ENCODE measurements at places on chromosomes 7 and 10. TPM values are rescaled to one million over a fixed set of nuclear protein-coding genes. Genes with fewer than 3 reads are reported as not detected.

The RSPH10B gene
- polyA plus RNA-seq: 1.3 TPM

DNA sequence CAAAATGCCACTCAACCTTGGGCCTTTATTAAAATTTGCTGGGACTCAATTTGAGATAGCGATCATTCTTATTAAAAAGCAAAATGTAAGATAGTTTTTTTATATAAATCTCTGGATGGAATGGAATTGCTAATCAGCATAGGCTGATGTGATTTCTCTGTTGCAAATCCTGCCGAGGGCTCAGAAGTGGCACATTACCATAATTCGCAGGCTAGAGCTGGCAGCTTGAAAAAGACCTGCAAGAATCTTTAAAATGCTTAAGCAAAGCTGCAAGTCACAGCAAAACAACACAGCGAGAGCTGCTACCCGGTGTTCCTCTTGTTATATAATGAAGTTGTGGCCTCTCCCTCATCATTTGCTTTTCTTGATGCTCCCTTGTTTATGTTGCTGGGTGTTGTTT is 448.1 kb downstream of the GATA3 start:
- no peak for DNase-seq

DNA sequence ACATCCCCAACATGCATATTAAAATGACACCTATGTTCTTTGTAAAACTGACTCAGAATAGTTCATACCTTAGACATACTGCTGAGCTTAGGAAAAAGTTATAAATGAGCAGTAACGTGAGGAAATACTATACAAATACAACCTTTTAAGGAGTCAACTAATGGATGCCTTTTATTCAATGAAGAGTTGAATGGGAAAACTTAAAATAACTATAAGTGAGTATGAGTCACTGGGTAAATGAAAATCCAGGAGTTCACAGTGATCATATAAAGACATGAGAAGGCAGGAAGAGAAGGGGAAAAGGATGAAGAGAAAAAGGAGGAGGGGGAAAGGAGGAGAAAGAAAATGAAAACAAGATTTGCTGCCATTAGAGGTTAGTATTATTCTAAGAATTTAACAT is 157.8 kb upstream of the PCDH15 start:
- no peak for DNase-seq

The NEURL1 gene
- polyA plus RNA-seq: 1.5 TPM

DNA sequence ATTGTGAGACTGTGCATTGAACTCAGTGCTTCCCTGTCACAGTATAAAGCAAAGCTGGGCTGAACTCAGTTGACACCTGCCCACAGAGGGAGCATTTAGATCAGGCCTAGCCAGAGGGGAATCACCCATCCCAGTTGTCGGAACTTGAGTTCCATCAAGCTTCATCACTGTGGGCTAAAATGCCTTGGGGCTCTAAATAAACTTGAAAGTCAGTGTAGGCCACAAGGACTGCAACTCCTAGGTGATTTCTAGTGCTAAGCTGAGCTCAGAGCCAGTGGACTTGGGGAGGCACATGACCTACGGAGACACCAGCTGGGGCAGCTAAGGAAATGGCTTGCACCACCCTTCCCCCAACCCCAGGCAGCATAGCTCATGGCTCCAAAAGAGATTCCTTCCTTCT is 7.7 kb upstream of the ABCB4 start:
- DNase-seq: no peak

The FGFR2 gene
- polyA plus RNA-seq: 349 TPM

The UTF1 gene
- not detected for polyA plus RNA-seq

- DNase-seq: no peak
These were observed 309.2 kb downstream of the FGFR2 start for GRCh38 chr10:121288864-121289661.

DNA sequence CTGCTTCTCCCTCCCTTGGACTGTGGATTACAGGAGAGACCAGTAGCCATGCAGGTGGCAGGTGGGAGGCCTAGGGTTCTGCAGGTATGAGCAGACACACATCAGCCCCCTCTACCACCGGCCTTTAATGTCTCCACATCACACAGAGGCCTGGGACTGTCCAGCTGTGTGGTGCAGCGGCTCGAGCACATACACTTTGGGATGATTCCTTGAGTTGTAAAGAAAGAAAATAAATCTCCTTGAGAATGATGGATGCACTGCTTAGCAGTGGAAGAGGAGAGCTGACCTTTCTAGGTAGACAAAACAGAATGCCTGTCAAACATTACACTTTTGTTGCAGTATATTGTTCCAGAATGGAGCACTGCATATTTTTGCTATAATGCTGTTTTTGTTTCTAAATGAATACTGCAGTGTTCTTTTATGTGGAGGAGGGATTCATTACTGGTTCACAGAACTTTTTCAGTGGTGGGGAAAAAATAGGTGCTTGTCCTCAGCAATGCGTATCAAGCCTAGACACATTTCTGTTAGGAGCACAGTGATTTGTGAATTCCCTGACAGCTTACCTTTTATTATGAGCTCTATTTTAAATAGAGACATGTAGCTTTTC is 66.0 kb downstream of the PTPRE start:
- no peak for DNase-seq

DNA sequence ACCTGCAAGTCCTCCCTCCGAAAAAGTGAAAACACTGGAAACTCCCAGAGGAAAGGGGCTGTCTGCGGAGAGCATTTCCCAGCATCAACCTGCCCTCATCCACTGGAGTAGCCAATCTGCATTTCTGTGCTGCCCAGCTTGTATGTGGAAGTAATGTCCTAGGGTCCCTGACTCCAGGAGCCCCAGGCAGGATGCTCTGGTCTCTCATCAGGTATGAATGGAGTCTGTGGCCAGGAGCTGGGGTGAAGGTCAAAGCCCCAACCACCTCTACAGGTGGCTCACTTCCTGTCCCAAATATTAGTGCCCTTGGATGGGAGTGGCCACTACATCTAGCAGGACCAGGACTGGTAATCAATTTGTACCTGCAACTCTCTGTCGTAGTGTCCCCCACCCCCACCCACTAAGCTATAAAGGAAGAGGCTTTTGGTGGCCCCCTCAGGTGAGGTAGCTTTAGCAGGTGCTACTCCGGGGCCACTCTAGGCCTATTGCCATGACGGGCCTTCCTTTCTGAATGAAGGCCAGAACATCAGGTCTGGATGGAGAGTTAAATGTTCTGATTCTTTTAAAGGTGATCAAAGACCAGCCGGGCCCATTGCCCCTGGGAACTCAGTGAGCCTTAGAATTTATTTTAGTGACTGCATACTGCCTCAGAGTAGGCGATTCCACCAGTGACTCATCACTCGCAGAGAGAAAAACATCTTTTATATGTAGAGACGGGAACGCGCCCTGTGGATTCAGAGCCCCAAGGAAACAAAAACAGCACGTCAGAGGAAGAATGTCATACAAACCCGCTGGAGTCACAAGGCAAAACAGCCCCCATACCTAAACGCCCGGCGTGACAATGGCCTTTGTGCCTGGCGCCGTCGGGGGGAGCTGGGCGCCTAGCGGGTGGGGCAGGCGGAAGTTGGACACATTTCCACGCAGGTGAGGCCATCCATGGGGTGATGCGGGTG is 13.0 kb downstream of the EN2 start:
- DNase-seq: no peak

DNA sequence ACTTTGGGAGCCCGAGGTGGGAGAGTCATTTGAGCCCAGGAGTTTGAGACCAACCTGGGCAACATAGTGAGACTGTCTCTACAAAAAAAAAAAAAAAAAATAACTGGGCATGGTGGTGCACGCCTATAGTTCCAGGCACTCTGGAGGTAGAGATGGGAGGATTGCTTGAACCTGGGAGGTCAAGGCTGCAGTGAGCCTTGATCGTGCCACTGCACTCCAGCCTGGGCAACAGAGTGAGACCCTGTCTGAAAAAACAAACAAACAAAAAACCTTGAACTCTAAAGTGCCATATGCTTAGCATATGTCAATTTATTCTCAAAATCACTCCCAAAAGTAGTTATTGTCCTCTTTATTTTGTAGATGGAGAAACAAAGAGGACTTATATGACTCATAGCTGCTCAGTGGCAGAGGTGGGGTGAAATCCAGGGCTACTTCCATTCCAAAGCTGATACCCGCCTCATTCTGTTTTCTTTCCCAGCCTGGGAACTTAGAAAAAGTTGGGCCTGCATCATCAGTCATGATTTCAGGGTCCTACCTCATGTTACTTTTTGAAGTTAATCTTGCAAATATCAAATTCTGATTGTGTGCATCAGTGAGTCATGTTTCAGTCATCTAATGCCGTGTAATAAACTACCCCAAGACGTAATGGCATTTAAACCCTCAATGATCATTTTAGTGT is 13.3 kb downstream of the DHTKD1 start:
- no peak for DNase-seq

- DNase-seq: peak; percentile 89
These were observed 35.7 kb upstream of the EBLN1 start for GRCh38 chr10:22253580-22253882.

- no peak for DNase-seq
These were observed 5.9 kb upstream of the IL6 start for GRCh38 chr7:22720791-22721786.

- no peak for DNase-seq
These were observed 628 bp downstream of the TAF6 start for GRCh38 chr7:100118388-100119071.

The NODAL gene
- polyA plus RNA-seq: 0.80 TPM

The TMEM229A gene
- polyA plus RNA-seq: 1.0 TPM

- no peak for DNase-seq
These were observed 16.1 kb downstream of the CALU start for GRCh38 chr7:128755075-128755818.

The LAMTOR4 gene
- 85.9 TPM for polyA plus RNA-seq

DNA sequence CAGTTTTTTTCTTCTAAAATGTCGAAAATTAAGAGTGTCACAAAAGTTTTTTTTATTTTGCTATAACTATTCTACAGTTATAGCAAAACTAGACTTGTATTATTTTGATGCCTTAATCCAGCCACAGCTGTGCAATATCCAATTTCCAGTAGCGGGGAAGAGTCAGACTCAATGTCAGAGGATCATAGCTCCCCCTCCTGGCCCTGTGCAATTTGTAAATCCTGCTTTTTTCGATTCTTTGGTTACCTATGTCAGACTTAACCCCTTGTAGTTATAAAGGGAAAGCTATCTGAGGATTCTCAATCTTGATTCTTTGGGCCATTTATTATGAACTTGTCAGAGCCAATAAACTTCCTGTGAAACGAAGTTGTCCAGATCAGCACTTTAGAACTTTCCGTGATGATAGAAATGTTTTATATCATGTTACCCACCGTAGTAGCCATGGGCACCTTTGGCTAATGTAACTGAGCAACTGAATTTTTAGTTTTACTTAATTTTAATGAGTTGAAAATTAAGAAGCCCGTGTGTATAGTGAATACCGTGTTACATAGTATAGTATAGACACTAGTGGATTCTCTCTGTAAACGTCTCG is 87.7 kb upstream of the PRKCQ start:
- no peak for DNase-seq

DNA sequence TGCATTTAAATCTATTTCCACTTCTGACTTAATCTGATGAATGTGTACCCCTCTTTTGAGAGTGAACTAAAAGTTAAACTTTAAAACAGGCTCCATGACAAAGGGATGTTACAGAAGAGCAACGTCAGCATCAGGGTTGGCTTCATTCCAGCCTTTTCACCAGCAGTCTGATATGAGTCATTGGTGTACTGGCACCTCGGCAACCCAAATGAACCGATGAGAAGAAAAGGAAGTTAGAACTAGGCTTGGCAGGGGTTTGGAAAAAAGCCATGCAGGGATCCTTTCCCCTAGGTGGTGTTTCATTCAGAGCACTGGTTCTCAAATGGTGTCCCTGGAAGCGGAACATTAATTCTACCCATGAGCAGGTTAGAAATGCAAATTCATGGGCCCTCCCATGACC is 53.6 kb downstream of the SEC61G start:
- DNase-seq: no peak

GRCh38 chr10:8088504-8088903 is 34.0 kb downstream of the GATA3 start:
- no peak for DNase-seq

The PAPOLB gene
- 0.07 TPM for polyA plus RNA-seq

- no peak for DNase-seq
These were observed 5.4 kb downstream of the MYOF start for GRCh38 chr10:93476756-93477155.

DNA sequence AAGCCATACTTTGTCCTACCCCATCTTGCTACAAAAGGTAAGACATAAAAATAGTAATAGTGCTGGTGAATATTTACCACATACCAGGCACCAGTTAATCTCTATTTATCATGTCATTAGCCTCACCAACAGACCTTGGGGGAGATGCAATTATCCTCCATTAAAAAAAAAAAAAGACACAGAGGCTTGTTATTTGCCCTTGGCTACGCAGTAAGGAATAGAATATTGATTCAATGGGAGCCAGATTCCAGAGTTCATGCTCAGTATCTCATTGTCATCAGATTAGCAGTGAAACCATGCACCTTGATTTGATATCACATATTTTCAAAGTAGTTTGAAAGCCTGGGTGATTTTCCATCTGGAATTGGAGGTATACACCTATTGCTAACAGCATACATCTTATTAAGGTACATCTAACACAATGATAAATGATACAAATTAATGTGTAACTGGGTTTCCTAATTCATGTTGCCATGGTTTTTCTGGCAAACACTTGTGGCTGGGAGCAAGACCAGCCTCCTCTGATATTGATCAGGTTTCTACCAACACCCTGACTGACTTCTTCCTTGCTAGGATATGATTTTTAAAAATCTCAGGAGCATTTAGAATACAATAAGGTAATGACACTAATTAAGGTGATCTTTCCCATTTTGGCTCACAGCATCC is 67.1 kb upstream of the PRR15 start:
- no peak for DNase-seq

GRCh38 chr7:111459757-111460280 is 102.5 kb downstream of the IMMP2L start:
- DNase-seq: no peak

GRCh38 chr7:71611986-71612385 is 480.0 kb downstream of the GALNT17 start:
- no peak for DNase-seq

DNA sequence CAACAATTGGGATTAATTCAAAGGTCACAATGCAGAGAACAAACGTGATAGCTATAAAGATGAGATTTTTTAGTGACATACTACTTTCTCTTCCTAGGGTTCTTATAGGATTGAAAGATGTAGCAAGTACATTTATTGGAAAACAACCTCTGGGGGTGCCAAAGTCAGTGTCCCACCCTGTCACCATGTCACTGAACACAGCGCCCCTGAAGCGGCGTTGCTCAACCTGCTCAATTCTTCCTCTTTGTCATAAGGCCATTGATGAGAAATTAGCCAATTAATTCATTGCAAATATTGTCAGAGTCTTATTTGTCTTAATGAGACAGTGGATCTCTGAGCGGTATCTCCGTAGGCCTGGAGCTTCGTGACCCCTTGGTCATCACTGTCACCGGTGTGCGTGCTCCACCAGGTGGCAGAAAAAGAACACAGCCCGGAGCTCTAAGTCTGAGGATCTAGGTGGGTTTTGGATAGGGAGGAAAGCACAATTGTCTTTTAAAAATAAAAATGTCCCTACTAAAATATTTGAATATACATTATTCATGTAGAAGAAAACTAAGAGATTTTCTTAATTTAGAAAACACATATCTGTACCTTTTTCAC is 362.6 kb downstream of the PAXIP1 start:
- no peak for DNase-seq

The FZD8 gene
- 5.1 TPM for polyA plus RNA-seq

GRCh38 chr10:106355450-106355849 is 809.1 kb downstream of the SORCS1 start:
- no peak for DNase-seq

Measured in left lung (tissue), 14 donors.